ENCODE measurements at places on chromosomes 2 and 18.
A peak's percentile ranks its signal among the peaks of the same experiment; 100 is the strongest.

GRCh38 chr2:128545085-128545484 lies 226.4 kb upstream of the HS6ST1 start:
- DNase-seq: no peak

GRCh38 chr18:64271246-64271645 lies 122.4 kb upstream of the LINC00305 start:
- no peak for DNase-seq

- no peak for DNase-seq
Measured at GRCh38 chr2:182594286-182594685, 121.8 kb upstream of the DNAJC10 start.

DNA sequence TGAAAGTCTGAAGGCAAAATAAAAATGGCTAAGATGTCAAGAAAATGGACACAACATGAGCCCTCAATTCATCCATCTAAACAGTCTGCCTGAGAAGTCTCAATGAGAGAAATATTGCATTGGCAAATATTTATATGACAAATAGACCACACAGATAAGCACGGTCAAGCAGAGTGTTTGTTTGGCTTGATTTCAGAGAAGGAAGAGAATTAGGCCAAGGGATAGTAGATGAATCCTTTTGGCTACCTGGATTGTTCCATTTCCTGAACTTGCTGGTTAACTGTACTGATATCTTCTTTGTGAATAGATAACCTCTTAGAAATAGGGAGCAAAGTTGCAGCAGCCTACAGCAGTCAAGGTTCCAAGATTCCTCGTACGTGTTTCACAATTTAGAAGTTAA lies 129.6 kb downstream of the RBMS1 start:
- DNase-seq: no peak

DNA sequence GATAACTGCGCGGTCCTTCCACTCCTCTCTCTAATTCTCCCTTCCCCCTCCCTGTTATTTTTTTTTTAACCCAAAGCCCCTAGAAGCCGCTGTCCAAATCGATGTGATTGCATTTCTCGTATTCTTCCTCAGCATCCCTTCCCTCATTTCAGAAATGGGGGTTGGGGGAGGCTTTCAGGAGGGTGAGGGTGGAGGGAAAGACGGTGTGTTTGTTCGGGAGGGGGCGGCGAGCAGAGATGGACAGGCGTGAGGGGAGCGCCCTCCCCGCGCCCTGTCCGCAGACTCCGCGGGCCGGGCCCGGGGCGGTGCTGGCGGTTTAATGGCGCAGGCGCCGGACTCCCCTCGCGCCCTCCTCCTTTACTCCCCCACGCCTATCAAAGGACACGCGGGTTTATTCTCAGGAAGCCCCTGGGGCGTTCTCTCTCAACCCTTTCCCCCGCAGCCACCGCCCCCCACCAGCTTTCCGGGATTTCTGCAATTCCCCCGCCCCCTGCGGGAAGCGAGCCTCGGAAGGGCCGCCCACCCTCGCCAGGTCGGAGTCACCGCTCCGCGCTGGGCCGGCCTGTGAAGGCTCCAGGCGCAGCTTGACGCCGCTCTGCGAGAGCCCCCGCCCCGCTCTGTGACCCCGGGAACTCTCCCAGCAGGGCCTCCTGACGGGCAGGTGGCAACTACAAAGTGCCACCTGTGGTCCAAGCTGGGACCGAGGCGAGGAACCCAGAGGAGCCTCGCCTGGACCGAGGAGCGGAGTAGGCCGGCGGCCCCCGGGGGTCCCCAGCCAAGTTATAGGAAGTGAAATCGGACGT lies 981 bp downstream of the ST8SIA3 start:
- DNase-seq: no peak

DNA sequence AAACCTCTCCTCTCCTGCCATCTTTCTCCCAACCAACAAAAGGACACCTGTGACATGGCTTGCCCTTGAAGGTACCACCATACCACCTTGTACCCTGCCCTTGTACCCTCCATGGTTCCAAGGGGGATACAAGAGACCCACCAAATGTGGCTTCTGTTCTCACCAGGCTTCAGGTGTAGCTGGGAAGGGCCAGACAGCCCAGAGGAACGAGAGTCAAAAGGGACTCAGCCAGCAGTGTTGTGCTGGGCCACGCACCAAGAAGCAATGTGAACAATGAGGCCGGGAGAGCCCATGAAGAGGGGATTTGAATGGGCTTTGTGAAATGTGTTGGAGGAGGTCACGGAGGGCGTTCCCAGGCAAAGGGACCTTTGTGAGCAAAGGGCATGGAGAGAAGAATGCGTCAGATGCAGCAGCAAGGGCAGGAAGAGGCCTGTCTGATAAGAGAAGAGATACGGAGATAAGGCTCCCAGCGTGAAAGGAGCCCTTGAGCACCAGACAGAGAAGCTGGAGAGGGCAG lies 48.6 kb downstream of the PLB1 start:
- DNase-seq: peak; percentile 13

DNA sequence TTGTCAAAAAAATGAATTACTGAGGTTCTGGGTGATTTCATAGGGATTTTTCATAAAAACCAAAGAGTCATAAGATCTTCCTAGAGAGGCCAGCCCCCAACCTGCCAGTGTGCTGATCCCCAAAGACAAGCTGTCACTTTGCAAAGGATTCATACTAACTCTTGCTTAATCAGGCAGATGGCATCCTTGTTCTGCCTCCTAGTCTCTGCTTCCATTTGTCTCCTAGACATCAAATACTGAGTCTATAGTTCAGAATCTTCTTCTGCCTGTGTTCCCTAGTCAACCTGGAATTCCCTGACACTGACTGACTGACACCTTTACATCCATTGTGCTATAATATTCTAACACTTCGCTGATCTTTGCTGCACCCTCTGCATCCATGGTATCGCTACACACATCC lies 84.9 kb downstream of the SLC8A1 start:
- no peak for DNase-seq

- no peak for DNase-seq
Measured at GRCh38 chr2:209523867-209524266, 100.0 kb downstream of the MAP2 start.

DNA sequence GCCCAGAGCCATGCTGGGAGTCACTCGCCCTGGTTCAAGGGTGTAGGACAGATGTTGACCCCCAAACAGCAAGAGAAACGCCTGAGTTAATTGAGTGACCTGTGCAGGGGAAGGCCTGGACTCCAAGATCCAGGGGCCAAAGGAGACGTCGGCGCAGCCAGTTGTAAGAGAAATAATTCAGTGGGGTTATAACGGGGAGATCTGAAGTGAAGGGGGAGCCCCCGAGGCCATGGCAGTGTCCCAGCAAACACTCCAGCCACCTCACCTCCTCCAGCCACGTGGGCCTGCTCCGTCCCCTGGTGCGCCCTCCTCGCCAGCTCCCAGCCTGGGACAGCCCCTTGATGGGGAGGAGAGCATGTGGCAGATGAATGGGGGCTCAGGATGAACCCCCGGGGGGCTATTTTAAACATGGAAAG lies 130.7 kb upstream of the GPC1 start:
- DNase-seq: no peak

- DNase-seq: no peak
Measured at GRCh38 chr2:156590085-156590739, 154.0 kb downstream of the GPD2 start.

DNA sequence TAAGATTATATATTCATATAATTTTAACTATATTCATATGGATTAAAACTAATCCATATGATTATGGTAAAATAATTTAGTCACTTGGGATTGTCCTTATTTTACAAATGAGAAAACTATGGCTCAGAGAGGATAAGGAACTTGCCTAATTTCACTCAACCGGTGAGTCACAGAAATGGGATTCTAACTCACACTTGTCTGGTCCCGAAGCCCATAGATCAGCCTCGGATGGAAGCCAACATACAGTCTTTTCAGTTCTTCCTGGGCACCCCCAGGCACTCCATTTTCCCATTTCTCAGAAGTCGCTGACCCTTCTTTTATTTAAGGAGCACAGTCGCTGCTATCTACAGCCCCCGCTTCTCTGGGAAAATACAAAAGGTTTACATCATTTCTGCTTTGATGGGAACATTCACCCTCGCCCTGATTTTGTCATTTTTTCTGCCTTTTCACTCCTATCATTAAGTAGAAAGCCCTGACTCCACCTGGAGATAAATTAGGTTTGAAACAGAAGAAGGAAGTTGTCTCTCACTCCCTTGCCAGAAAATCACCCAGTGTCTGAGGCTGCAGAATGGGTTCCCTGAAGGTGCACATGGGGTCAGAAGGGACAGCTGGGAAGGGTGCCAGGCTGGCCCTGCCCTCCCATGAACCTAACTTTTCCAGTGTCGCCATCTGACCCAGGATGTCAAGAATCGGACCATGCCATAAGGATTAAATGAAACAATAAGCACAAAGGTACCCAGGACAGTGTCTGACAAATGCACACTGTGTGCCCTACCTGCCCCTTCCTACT lies 36.6 kb downstream of the CYP1B1 start:
- DNase-seq: no peak

DNA sequence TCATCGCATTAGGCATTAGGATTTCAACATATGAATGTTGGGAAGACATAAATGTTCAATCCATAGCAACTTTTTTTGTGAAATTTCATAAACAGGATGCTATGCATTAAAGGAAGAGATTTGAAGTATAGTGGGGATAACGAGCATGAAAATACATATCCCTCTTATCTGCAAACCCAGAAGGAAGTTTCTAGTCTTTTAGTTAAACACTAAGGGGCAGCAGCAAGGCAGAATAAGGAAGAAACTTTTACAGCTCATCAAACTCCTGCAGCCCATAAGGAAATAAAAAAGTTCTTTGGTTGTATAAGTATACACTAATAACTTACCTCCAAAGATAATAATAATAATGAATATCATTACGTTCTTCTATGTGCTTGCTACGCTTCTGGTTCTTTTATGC lies 81.5 kb downstream of the CD226 start:
- no peak for DNase-seq

DNA sequence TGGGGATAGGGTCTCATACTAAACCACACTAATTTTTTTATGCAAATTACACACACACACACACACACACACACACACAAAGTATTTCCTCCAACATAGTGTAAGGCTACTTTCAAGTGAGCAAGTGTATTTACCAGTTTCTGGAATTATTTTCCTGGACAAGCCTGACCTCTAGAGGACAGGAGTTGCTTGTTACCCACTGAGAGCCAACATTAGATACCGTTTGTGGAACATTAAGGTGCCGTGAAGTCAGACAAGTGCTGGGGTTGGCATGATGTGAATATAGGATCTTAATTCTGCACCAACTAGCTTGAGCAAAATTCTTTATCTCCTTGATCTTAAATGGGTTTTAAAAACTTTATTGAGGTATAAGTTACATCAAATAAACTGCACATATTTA lies 39.3 kb upstream of the SERPINB2 start:
- no peak for DNase-seq

DNA sequence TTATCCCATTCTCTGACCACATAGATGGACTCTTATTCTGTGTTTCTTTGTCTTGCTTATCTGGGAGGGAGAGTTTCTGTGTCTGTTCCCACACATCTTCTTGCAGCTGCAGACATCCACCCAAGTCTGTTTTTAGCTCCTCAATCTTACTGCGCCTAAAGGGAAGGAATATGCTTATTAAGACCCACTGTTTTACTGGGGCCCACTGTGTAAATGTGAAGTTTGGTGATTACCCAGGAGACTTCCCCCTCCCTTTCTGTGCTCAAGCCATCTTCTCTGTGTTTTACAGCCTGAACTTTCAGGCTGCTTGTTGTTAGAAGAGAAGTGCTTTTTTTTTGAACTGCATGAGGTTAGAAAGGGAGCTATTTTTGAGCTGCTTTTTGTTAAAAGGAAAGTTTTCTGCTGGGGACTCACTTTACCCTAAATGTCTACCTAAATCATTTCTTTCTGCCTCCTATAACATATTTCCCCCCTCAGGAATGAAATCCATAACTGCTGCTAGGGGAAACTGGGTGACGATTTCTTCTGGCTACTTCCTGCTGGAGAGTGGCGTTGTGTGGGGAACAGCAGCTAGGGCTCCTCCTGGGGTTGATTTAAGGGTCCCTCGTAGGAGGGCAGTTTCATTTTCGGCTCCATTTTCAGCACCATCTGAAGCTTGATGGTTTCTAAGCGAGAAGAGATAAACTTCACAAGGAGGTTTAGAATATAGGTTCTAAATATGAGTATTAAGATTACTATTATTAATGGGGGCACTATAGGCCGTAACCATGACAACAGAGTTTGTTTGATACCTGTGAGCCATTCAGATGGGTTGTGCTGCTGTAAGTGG lies 39.5 kb upstream of the GMCL1 start:
- no peak for DNase-seq

DNA sequence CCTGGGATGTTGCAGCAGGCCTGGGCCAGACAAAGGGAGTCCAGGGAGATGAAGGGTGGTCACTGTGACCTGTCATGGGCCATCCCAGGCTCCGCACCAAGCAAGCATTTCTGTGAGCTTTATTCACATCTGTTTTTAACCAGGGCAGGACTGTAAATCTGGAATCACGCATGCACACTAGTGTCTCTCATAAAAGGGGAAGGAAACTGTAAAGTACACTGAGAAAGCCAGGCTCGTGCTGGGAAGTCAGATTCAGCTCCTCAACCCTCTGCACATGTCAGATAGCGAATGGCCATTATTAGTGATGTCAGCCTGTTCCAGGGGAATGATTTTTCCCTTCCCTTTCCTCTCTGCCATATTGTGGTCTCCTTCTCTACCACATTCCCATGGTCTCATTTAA lies 818.6 kb upstream of the RAB6C start:
- no peak for DNase-seq

DNA sequence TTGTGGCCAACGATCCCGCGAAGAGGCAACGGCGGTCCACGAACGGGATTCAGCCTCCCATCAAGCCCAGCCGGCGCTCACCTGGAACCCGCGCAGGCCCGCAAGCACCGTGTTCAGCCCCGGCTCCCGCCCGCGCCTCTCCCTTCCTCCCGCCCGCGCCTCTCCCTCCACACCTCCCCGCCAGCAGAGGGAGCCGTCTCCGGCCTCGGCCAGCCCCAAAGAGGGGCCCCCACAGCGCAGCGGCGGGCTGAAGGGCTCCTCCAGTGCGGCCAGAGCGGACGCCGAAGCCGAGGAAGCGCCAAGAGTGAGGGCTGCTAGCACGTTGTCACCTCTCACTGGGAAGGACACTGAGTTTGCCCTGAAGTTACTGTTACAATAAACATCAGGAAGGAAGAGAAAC lies 55.3 kb upstream of the LAPTM4A start:
- no peak for DNase-seq

DNA sequence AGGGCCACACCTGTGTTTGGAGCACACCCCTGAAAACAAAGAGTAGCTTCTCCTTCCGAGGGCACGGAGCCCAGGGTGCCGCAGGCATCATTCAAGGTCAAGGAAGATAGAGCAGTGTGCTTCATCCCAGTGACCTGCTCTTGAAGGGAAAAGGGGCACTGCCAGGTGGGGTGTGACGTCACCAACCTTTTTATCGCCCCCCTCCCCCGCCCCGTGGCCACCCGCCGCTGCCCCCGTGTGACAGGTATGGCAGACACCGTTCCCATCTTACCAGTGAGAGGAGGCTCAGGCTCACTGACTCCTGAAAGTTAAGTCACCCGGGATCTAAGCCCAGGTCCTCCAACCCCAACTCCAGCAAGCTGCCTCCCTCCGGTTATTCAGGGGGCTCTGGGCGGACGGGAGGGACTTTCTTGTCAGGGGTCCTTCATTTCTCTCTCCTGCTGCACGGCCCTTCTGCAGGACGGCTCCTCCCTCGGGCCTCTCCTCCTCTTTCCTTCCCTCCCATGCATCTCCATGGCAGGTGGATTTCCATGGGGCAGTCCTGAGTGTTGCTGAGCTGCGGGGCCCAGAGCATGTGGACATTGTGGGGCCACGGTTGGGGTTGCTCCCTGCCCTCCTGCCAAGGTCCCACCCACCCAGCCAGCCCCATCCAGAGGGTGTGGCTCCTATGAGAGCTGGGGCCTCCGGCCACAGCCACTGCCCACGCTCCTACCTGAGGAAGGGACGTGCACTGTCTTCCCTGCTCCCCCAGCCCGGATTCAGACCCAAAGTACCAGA lies 114.1 kb upstream of the HDAC4 start:
- DNase-seq: no peak

- DNase-seq: no peak
Measured at GRCh38 chr2:195734395-195734794, 77.4 kb downstream of the SLC39A10 start.

Measured in activated CD4-positive, alpha-beta T cell treated with anti-CD3 and anti-CD28 coated beads, Interleukin-2, amount 50 U/mL, for 1 hour (primary cell).